Midbrain (tissue), 1 donor: ENCODE measurements at places on chromosomes 12 and 14.

GRCh38 chr12:4960030-4960429 lies 50.3 kb downstream of the KCNA1 start:
- DNase-seq, result no peak

DNA sequence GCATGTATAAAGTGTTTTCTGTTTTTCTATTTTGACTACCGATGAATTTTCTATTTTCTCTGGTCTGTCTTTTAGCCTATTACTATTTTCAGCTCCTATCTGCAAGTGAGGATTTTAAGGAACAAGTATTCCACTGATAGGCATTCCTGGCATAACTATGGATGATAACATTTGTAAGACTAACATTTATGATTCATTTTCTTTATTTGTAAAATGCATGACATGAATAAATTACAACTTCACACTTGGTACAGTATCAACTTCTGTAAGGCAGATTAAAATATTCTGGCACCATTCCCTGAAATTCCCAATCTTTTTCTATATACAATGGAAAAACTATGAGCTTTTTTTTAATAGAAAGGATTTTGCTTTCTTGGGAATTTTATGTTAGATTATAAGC lies 121.0 kb upstream of the GARIN2 start:
- DNase-seq, result no peak

DNA sequence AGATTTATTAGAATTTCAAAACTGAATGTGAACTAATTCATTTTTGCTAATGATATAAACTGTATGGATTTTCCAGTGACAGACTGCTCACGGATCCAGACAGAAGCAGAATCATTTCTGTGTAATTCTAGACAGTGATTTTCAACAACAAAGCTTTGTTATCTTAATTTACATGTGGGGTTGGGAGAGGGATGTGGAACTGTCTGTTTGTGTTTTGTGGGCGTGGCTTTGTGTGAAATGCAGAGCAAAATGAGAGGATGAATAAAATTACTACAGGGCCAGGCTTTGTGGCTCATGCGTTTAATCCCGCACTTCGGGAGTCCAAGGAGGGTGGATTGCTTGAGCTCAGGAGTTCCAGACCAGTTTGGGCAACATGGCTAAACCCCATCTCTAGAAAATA lies 834.7 kb downstream of the GALC start:
- no peak for DNase-seq

- no peak for DNase-seq
Observed at GRCh38 chr12:50057896-50058670, 687 bp downstream of the ASIC1 start.

GRCh38 chr14:36870776-36871175 lies 209.1 kb downstream of the PAX9 start:
- no peak for DNase-seq

GRCh38 chr12:98612696-98613334 lies 19.3 kb downstream of the SLC25A3 start:
- no peak for DNase-seq

- no peak for DNase-seq
Observed at GRCh38 chr12:66549050-66549389, 129.9 kb downstream of the GRIP1 start.

- peak; percentile 40 for DNase-seq
Observed at GRCh38 chr12:94149781-94150239, 1.4 kb downstream of the PLXNC1 start.

DNA sequence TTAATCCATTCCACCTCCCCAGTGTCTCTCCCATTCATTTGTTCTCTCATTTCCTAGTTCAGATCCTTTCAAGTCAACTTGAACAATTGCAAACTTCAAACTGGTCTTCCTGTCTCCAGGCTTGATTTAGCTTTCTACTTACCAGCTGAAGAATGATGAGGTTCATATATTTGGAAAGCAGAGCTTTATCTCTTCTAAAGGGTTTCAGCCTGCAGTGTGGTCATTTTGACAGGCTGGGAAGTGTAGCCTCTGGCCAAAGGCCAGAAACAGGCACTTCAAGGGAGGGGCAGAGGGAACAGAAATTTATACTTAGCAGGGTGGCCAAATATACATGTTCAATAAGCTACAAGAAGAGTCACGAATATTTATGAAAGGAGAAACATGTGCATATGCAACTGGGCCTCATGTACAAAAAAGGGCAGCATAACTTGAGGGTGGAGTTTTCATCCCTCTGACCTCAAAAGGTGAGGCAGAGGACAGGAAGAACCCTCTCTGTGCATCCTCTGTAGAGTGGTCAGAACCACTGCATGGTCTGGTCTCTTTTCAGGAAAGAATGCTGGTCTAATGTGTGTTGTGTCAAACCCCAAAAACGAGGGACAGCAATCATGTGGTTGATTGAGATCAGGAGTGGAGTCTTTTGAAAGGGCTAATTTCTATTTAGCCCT lies 34.0 kb upstream of the HECTD1 start:
- no peak for DNase-seq

- DNase-seq, result peak; percentile 43
Observed at GRCh38 chr14:96204151-96205058, at the start of gene BDKRB2. Gene BDKRB2 (plus strand): TSS chr14:96204839. CDS start chr14:96237108, 32,269 bp downstream.

GRCh38 chr12:132143336-132144071 lies 615 bp downstream of the DDX51 start:
- no peak for DNase-seq

DNA sequence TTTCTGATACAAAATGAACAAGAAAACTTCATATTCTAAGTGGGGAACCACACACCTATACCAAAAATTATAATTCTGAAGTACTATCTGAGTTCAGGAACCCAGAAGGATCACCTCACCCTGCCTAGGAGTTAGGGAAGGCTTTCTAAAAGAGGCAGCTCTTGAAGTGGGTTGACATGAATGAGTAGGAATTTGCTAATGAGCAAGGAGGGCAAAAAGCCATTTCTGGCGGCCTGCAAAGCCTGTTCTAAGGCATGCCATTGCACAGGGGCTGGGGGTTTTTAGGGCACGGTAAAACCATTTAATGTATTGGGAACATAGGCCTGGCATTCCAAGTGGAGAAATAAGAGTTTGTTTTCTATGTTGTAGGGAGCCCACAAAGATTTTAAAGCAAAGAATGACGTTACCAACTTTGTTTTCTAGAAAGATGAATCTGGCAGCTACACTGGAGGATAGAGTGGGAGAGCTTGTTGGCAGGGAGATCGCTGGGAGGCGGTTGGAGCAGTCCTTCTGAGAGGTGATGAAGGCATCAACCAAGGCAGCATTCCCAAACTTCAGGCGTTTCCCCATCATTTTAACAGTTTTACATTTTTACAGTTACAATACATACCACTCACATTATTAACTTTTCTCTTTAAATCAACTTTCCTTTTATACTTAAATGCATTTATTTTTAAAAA lies 14.1 kb downstream of the IFT43 start:
- no peak for DNase-seq
